ENCODE measurements at places on chromosomes 4 and X.

GRCh38 chrX:107834275-107835201 is 8.9 kb downstream of the MID2 start:
- no peak for DNase-seq

DNA sequence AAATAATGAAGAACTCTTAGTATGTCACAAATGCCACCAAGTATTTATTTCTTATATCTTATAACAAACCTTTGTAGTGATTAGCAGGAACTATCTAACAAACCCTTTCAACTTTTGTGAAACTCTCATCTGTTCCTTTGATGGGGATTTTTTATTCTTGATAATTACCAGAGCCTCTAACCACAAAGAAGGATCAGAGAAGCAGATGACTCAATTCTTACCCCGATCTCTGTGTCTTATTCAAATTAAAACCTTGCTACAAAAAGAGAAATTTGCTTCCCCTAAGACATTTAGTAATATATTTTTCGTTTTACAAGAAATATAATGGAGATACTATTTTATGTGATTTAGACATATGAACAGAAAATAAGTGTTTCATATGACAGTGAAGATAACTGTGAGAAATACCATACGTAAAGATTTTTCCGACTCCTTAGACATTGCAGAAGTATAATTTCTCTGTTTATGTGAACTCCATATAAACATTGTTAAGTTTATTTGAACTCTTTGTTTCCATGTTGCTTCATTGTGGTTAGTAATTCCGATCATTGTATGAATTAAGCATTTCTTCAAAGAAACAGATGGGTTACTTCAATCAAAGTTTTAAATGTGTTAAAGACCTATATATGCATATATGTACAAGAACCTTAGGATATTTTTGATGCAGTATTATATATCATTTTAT is 205.4 kb downstream of the CFAP299 start:
- DNase-seq = no peak

GRCh38 chr4:27148211-27148895 is 287.7 kb downstream of the STIM2 start:
- no peak for DNase-seq

DNA sequence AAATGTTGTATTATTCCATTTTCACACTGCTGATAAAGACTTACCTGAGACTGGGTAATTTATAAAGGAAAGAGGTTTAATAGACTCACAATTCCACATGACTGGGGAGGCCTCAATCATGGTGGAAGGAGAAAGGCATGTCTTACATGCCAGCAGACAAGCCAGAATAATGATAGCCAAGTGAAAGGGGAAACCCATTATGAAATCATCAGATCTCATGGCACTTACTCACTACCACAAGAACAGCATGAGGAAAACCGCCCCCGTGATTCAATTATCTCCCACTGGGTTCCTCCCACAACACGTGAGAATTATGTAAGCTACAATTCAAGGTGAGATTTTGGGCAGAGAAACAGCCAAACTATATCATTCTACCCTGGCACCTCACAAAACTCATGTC is 2535.1 kb downstream of the ARAP2 start:
- no peak for DNase-seq

- no peak for DNase-seq
Observed at GRCh38 chrX:68895778-68896177, 67.0 kb downstream of the EFNB1 start.

- no peak for DNase-seq
Observed at GRCh38 chr4:149999485-150000074, 78.7 kb upstream of the DCLK2 start.

DNA sequence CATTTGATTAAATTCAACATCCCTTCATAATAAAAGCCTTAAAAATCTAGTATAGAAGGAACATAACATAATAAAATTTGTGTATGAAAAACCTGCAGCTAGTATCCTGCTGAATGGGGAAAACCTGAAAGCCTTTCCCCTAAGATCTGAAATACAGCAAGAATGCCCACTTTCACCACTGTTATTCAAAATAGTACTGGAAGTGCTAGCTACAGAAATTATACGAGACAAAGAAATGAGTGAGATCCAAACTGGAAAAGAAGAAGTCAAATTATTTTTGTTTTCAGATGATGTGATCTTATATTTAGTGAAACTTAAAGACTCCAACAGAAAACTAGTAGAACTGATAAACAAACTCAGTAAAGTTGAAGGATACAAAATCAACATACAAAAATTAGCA is 152.9 kb downstream of the RTL3 start:
- no peak for DNase-seq

DNA sequence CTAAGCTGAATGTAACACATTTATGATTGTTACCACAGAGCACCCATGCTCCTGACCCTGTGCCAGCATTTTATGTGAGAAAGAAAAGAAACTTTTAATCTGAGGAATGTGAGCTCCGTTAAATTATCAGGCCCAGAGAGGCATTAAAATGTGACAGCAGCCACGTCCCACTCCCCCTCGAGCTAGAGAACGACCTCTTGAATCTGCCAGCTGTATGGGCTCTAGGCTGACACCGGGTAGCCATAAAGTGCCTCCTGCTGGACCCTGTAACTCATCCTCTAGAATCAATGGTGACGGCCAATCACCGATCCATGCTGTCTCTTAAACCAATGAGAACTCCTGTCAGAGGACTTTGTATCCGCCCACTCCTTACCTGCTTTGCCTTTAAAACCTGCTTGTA is 110.2 kb upstream of the ADRA2C start:
- no peak for DNase-seq

GRCh38 chrX:129957241-129958082 is 25.0 kb upstream of the BCORL1 start:
- DNase-seq = peak; percentile 67

DNA sequence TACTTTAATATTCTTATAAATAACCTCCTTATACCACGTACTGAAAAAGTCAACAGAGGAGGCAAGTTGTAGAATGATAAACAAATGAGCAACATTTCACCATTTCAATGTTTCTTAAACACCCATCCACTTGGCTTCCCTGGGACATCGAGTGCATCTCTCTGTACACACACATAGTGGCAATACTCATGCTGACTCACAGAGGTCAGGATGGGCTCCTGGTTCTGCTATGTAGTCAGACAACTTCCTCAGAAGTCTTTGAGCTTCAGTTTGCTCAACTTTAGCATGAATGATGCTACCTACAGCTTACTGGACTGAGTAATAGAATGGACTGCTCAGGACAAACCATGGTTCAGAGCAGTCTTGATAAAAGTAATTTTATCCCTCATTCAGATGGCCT is 56.9 kb downstream of the MAD2L1 start:
- DNase-seq = no peak

- no peak for DNase-seq
Observed at GRCh38 chr4:99628040-99628439, 29.6 kb downstream of the C4orf54 start.

GRCh38 chrX:73903941-73904340 is 340.9 kb downstream of the CHIC1 start:
- DNase-seq = no peak

Data from left ventricle myocardium inferior (tissue), 1 donor.